ENCODE measurements at places on chromosomes 1 and 21. TPM values are rescaled to one million over a fixed set of nuclear protein-coding genes. Genes with fewer than 3 reads are reported as not detected.
A peak's percentile ranks its signal among the peaks of the same experiment; 100 is the strongest.

OLIG1 gene
- not detected for total RNA-seq

HSD3B2 gene
- not detected for total RNA-seq

DHRS3 gene
- total RNA-seq, result 15.1 TPM

CFHR1 gene
- total RNA-seq, result not detected

SDC3 gene
- 47.2 TPM for total RNA-seq

- no peak for DNase-seq
These were observed 22.5 kb upstream of the RC3H1 start for GRCh38 chr1:174044418-174045222.

DNA sequence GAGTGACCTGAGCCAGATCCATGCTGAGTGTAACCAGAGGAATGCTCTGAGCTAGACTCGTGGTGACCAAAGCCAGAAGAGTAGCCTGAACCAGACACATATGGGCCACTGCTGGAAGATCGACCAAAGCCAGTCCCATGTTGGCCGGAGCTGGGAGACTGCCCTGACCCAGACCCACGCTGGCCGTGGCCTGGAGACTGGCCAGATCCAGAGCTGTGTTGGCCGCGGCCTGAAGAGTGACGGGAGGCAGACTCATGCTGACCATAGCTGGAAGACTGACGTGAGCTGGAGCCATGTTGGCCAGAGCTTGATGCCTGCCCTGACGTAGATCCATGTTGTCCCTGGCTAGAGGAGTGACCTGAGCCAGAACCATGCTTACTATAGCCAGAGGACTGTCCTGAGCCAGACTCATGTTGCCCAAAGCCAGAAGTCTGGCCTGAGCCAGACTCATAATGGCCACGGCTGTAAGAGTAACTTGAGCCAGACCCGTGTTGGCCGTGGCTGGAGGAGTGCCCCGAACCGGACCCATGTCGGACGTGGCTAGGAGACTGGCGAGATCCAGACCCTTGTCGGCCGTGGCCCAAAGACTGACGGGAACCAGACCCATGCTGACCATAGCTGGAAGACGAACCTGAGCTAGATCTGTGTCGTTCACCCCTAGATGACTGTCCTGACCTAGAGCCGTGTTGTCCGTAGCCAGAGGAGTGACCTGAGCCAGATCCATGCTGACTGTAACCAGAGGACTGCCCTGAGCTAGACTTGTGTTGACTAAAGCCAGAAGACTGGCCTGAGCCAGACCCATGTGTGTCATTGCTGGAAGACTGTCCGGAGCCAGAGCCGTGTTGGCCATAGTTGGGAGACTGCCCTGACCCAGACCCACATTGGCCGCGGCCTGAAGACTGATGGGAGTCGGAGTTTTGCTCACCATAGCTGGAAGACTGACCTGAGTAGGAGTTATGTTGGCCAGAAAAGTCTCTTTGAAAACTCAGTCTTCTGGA lies 3.5 kb downstream of the HRNR start:
- no peak for DNase-seq

- DNase-seq, result no peak
These were observed 10.6 kb upstream of the XCL1 start for GRCh38 chr1:168565825-168566224.

DNA sequence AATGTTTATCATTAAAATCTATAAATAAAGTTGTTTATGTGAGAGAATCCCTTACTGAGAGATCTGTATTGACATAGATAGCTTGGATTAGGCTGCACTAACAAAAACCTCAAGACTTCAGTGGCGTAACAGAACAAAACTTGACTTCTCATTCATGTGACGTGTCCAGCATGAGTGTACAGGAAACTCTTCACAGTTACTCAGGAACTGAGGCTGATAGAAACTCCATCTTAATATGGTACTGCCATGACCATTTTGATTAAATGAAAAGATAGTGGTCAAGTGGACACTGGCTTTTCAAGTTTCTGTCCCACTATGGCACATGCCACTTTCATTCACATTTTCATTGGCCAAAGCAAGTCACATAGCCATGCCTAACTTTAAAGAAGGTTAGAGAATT lies 3.7 kb downstream of the ST3GAL3 start:
- no peak for DNase-seq

- DNase-seq, result no peak
These were observed 5.9 kb downstream of the FCGR2A start for GRCh38 chr1:161511018-161511755.

- DNase-seq, result no peak
These were observed 431.6 kb downstream of the PTPRU start for GRCh38 chr1:29667951-29668350.

DNA sequence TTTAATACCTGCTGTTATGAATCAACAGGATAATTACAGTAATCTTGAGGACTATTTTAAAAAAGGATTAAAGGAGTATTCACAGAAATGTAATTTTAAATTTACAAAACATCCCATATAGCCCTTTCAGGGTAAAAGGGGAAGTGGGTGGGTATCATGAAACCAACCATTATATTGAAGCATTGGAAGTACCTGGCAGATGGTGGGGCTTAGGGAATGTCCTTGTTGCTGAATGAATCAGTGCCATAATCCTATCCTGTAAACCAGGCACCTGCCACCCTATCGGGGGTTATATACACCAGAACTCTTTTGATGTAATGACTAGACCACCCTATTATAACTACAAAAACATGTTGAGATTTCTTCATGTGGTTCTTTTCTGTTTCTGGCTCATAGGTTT lies 30.4 kb downstream of the CDC14A start:
- DNase-seq, result no peak

GRCh38 chr1:195664628-195665027 lies 943.6 kb downstream of the KCNT2 start:
- no peak for DNase-seq

- DNase-seq, result no peak
These were observed 1690.5 kb downstream of the KCNT2 start for GRCh38 chr1:194917769-194918168.

DNA sequence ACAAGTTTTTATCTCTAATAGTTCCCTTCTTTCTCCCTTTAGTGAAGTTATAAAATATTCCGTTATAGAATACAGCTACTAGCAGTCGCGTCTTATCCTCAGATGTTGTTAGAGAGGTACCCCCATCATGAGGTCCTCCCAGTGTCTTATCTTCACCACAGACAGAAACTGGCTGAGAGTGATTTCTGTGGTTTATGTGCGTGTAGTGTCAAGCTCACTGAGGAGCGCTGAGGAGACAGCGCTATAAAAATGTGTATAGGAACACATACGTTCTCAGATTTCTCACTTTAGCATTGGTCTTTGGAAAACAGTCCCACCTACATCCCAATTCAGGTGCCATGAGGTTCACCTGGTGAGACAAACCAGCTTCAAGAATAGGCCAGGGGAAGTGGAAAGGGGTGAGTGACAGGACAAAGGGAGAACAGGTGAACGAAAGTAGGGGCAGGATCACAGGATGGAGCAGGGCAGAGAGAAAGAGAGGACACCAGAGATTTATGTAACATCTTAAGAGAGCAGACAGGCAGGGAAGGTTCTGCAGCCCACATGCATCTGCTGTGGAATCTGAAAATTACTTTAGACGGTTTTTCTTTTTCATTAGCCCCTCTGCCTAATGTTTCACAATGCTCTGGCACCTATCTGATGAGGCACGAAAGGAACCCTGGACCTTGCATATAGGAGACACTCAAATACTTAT lies 2.7 kb upstream of the PLEKHO1 start:
- no peak for DNase-seq

- DNase-seq, result peak; percentile 81
These were observed 113.0 kb downstream of the DMRTB1 start for GRCh38 chr1:53572065-53572814.
